ENCODE measurements at places on chromosomes 3 and 15.

DNA sequence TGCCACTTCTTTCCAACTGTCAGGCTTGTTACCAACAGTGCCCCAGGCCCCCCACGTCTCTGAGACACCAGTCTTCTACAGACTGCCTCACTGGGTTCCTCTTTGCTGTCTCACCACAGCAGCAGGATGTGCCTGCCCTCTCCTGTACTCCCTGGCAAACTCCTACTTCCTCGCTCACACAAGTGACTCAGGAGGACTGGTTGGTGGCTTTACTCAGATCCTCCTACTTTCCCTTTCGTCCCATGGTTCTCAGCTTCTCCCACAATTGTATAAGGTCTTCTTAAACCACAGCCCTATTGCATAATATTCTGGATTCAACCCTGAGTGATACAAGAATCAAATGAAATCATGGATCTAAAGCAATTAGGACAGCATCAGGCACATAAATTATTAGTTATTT is 246.6 kb upstream of the PROK2 start:
- no peak for DNase-seq

GRCh38 chr3:146159037-146159436 is 1.9 kb downstream of the PLOD2 start:
- DNase-seq: no peak

DNA sequence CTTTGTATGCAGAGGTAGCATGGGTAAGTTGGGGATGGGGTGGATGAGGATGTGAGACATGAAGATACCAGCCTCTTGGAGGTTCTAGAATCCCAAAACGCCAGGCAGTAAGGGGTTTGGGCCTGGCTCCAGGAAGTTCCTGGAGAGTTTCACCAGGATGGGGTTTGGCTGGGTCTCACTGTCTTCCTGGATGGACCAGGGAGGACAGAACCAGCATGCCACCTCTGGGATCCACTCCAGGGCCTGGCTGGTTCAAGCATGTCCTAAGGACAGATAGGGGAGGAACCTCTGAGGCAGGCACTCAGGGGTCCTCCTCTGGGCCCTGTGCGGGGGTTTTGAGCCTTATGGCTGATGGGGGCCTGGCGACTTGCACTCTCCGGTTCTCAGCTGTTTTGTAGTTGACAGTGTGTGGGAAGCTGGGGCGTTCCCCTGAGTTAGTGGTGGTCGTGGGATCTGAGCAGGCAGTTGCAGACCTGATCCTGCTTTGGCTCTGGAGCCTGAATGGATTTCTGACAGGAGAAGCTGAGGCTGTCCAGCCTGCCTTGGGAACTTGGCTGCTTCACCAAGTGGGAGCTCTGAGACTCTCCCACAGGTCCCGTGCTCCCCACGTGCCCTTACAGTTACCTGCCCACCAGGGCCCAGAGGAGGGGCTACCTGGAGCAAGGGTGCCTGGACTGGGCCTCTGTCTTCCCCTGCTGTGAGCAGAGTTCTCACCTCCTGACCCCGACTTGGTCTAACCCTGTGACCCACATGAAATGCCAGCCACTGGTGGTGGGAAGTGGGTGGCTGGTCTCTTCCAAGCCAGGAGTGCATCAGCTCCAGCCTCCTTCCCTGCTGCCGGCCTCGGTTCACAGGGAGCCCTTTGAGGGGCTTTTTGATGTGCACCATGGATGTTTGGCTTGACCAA is 128.4 kb downstream of the EEFSEC start:
- DNase-seq: no peak

DNA sequence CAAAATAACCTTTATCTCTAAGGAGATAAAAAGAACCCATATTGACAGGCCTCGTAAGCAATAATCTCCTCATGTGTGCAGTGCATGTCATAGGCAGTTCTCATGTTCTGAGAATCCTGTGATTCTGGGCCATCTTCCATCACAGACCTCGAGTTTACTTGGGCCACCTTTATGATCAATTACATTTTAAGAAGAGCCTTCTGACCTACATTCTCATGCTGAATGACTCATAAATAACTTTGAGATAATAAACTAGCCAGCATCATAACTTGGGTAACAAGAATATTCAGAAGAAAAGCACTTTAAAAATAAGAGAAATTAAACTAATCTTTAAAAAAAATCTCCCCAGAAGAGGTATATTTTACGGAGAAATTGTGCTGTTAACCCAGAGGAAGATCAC is 310.7 kb upstream of the ZNF717 start:
- no peak for DNase-seq

DNA sequence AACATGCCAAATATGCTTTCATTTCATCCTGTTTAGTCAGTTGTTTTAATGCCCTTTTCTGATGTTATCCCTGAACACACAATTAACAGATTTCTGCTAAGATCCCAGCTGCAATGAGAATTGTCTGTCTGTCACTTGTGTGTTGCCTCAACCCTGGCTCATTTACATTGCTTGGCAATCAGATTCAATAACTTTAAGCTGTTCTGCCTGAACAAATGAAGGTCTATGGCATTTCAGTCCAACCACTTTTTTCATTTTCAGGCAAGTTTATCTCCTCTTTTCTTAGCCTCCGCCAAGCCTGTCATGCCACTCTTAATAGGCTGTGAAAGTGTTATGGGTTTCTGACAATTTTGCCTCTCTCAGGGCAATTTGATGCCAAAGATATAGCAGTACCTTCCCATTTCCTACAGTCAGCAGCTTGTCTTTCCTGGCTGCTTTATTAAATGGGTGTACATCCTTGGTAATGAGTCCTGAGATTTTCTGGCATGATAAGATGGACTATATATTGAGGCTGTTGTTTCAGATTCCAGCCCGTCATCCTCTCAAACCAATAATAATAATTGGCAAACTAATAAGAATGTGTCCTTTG is 68.7 kb upstream of the ADAMTS9 start:
- no peak for DNase-seq

- DNase-seq: no peak
Measured at GRCh38 chr15:81363276-81363675, 10.7 kb downstream of the TMC3 start.

DNA sequence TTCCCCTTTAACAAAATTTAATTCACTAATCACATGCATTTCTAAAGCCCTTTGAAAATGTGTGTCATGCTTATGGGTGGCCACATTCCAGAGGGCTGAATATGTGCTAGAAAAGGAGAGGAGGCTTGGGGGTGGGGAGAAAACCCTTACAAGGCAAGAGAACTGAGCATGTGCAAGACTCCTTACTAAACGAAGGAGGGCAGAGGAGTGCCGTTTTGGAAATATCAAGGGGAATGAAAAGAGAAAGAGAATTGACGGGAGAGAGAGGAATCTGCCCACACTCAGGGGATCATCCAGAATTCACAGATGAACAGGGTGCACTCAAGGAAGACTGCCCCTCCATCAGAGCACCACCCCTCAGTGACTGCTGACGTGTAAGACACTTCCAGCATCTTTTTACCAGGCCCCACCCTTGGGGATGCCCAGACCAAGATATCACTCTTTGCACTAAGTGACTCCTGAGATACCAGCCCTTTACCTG is 37.9 kb upstream of the TSC22D2 start:
- no peak for DNase-seq

- DNase-seq: no peak
Measured at GRCh38 chr15:92910451-92910850, 10.3 kb downstream of the CHD2 start.

GRCh38 chr15:59224474-59224873 is 17.8 kb downstream of the LDHAL6B start:
- DNase-seq: no peak

GRCh38 chr3:94136133-94136532 is 73.3 kb downstream of the NSUN3 start:
- no peak for DNase-seq

DNA sequence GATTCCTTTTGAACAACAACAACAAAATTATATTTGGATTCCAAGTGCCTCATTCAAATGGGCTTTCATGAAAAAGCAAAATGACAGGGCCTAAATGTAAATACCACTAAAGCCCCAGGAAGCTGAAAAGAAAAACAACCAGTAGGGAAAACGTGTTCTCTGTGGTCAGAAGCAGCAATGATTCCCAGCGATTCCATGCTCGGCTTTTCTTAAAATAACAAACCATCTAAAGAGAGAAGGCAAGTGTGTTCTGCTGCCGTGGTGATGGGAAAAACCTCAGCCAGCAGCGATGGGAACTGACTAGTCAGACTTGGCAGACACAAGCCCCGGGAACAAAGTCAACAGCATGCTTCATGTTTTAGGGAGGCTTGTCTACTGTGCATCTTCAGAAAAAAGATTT is 153.6 kb downstream of the TNIK start:
- no peak for DNase-seq

GRCh38 chr15:63332367-63333124 is 49.1 kb downstream of the CA12 start:
- DNase-seq: no peak
